ENCODE measurements at places on chromosomes 5 and 9.

GRCh38 chr5:17228821-17229291, 11.4 kb downstream of the BASP1 start:
- DNase-seq = no peak

GRCh38 chr9:111896942-111897600, 457 bp downstream of the UGCG start:
- peak; percentile 6 for DNase-seq

- no peak for DNase-seq
These were observed 365.9 kb downstream of the PLK2 start for GRCh38 chr5:58094031-58094430.

DNA sequence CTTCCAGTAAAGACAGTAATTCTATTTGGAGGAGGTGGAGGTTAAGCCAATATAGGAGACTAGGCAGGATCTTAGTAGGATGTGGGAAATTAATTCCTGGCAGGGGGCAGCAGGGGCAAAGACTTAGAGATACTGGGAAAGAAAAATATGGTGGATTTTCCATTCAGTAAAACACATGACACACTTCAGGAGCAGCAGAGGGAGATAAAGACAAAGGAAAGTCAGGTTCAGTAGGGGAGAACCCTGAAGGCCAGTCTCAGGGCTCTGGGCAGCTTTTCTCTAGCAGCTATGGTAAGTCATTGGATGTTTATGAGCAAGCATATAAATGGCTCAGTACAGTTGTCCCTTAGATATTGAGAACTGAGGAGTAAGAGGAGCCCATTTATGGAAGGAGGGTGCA, 105.5 kb downstream of the PJA2 start:
- no peak for DNase-seq

- no peak for DNase-seq
These were observed 19.9 kb downstream of the CDC26 start for GRCh38 chr9:113255438-113255837.

DNA sequence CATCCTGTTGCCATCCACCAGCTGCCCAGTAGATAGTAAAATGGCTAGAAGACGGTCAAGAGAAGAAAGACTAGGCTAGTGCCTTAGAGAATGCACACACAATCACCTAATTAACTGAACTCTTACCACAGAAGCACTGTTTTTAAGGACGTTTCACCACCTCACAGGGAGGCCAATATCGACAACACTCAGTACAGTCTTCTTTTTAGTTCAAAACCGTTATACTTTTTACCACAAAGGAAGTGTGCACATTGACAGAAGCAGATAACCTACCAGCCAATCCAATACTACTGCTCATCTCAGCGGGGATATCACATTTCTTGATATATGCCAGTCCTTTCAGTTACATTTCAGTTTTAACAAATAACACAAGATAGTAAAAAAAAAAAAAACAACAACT, 122.3 kb downstream of the GNAQ start:
- no peak for DNase-seq

DNA sequence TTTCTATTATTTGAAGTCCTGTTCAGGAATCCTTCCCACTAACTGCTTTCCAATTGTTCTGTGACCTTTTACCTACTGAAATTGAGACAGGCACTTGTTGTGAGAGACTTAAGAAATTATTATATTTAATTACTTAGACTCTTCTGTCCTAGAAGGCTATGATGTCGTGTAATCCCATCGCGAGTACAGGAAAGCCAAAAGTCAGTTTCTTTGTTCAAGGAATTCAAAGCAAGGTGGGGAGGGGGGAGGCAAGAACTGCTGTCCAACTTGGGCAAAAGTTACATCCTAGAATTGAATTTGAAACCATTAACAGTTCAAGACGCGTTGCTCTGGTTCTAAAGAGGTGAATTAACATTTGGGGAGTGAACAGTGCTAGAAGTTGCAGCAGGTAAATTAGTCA, 17.9 kb downstream of the NDUFA8 start:
- no peak for DNase-seq

- DNase-seq = no peak
These were observed 49.4 kb downstream of the NEURL1B start for GRCh38 chr5:172690258-172691075.

GRCh38 chr9:119712325-119712724, 343.1 kb upstream of the BRINP1 start:
- no peak for DNase-seq

DNA sequence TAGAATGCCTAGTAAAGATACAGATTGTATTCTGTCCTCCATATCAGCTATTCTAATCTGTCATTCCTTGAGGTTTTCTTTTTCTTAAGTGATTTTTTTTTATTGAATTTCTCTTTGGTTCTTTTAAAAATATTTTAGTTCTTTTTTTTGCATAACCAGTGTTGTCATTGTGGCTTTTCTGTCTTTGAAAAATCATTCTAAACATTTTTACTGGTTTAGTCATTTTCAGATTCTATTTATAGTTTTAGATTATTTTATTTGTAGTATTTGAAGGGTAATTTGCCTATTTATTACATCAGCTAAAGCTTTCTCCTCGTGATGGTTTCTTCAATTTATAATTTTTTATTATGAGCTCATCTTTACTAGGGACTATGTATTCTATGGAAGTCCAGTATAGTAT, 78.1 kb downstream of the NDUFAF2 start:
- DNase-seq = no peak

GRCh38 chr5:5756762-5757161, 334.3 kb downstream of the ICE1 start:
- no peak for DNase-seq

DNA sequence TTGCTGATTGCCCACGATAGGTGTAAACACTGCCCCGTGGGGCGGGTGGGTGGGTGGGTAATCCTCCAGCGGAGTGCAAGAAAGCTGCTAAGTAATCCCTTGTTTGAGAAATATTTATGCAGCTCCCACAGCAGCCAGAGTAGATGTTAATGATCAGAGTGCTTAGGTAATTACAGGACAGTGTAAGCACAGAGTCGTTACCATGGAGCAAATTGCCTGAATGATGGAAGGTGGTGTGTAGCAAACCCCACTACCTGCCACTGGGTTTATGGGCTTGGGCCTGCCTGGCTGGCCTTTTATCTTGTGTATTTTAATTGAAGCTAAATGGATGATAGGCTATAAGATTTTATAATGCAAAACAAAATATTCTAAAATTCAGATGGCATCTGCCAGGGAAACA, 110.0 kb downstream of the COL5A1 start:
- no peak for DNase-seq

GRCh38 chr5:175853573-175854230, 17.7 kb upstream of the CPLX2 start:
- peak; percentile 14 for DNase-seq

- DNase-seq = no peak
These were observed 38.5 kb downstream of the OR2V1 start for GRCh38 chr5:181092428-181092827.

DNA sequence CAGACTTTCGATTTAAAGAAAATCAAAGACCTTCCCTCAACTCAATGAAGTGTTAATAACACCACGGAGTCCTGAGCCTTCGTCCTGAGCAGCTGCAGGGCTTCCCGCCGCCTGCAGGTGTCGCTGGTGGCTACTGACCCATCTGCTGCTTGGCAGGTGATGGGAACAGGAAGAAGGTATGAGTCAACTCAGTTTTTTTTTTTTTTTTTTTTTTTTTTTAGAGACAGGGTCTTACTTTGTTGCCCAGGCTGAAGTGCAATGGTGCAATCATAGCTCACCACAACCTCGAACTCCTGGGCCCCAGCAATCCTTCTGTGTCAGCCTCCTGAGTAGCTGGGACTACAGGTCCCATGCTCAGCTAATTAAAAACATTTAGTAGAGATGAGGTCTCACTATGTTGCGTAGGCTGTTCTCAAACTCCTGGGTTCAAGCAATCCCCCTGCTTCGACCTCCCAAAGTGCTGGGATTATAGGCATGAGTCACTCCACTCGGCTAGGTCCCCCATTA, 185.7 kb upstream of the IL12B start:
- DNase-seq = peak; percentile 51

GRCh38 chr9:37559125-37559524, 17.1 kb downstream of the FBXO10 start:
- no peak for DNase-seq

GRCh38 chr5:160455600-160455999, 33.9 kb downstream of the PTTG1 start:
- no peak for DNase-seq

GRCh38 chr9:103681435-103681834, 412.7 kb upstream of the SMC2 start:
- DNase-seq = no peak

GRCh38 chr5:91341154-91341553, 42.0 kb downstream of the ARRDC3 start:
- DNase-seq = no peak

DNA sequence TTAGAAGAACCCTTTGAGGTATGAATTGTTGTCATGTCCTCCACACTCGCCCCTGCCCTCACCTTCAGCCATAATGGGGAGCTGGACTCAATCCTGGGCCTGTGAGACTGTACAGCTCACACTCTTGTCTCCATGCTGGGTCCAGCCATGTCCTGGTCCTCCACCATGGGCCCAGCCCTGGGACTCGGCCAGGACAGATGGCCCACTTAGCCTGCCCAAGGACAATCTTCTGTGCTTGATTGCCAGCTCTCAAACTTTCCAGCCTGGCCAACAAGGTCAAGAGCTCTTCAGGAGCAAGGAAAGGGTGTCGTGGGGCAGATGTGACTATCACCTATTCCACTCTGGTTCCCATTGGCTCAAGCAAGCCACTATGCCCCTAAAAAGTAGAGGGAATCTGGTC, 90.8 kb downstream of the HRH2 start:
- no peak for DNase-seq

- DNase-seq = no peak
These were observed 303.1 kb downstream of the ENC1 start for GRCh38 chr5:74337254-74337983.

DNA sequence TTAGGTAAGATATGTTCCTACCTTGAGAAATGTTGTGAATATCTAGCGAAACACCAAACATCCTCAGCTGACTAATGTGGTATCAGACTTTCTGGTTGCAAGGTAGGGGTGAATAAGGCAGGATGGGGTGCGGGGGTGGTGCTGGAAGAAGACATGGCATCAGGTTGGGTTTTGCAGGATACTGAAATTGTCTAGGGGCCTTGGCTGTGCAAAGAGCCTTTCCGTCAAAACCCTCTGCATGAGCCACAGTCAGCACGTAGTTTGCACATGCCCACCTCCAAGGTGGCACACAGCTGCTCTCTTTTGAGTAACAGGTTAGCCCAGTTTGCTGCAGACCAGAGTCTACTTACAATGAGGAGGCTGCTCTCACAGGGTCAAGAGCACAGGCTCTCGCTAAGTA, 42.0 kb downstream of the SFXN1 start:
- DNase-seq = no peak

DNA sequence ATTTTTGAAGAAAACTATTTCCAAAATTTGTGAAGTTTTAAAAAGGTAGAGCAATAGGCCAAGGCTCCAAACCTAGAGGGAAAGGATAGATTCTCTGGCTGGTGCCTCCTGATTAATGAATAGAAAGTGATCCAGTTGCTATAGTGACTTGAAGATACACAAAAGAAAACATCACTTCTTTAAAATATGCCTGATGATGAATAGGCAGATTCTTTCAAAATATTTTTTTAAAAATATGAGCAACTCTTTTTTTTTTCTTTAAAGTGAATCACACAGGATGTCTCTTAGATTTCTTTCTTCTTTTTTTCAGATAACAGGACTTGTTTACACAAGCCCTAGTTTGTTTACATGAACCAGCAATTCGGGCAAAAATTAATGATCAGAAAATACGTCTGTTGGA, 124.4 kb downstream of the RFK start:
- no peak for DNase-seq

GRCh38 chr9:126642010-126642744, 28.4 kb downstream of the LMX1B start:
- no peak for DNase-seq

DNA sequence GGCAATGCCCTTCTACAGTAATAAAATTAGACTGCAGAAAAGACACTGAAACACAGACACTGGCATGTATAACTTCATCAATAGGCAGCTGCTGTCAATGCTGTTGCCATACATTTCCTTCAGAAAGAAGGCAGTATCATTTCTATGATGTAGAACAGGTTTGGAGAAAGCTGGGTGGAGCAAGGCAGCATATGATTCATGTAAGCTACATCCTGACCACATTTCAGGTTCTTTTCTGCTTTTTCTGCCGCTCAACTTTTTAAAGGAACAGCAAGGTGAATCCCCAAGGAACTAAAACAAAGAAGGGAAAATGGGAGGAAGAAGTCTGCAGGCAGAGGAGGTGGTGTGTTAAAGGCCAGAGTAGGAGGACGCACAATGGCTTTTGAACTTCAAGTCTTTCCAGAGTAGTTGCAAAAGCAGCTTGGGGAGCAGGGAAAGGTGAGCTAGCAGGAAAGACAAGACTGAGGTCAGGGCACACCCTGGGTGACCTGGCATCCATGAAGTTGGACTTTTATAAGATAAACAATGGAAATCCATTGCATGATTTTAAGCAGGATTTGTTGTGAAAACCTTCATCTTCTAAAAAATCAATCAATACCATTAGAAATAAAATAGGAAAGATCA, 142.1 kb downstream of the MED10 start:
- no peak for DNase-seq

DNA sequence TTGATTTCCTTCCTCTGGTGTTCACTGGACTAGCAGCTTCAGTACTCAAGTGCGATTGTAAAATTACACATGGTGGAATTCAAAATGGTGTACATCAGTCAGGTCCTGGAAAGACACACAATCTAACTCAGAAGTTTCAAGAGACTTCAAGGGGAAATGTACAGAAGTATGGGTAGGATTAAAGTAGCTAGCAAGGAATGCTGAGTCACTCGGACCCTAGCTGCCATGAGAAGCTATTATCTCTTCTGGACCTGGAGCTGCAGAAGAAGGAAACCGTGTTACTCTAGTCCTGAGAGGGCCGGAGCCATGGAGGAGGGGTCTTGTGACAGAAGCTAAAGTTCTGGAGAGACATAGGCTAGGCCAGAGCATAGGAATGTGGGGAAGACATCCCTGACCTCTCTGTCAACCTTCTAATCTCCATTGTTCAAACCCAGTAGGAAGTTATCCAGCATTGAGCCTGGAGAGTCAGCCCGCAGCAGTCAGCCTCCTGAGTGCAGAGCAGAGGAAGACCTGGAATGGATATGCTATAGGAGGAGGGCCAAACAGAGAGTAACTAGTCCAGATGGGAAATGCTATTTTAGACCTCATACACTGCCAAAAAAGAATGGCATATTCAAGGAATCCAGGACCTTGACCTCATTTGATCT, 84.3 kb downstream of the GHR start:
- DNase-seq = no peak

DNA sequence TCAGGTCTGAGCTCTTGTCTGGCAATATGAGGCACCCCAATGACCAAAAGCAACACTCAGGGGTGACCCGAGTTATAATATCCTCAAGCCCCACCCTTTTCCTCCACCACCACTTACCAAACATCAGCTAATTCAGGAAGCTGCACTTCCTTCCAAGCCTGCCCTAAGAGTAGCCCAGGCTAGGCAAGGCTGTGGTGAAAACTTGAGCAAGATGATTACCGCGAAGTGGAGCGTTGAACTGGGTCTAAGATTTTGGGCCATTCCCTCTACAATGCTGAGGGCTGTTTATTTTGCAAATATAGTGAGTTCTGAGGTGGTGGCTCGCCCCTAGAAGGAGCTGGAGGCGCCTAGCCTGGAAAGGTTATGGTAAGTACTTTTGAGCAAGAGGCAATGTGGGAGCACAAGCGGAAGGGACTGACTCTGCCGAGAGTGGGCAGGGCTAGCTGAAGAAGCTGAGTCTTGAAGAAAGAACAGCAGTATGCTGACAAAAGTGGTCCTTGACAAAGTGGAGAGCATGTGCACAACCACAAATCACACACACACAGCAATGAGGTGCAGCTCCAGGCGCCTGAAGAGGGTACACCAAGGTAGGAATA, at the start of gene HK3:
Gene HK3, minus strand, starts transcription at position 51 of the 596 bp plus-strand sequence. CDS start 3,187 bp downstream, outside the sequence.
- DNase-seq = peak; percentile 33

GRCh38 chr9:91342575-91342974, 19.1 kb downstream of the AUH start:
- no peak for DNase-seq

- DNase-seq = no peak
These were observed 107.2 kb upstream of the STC2 start for GRCh38 chr5:173435447-173435846.
